ENCODE measurements at places on chromosomes 11 and 22.

- no peak for DNase-seq
These were observed 112.3 kb upstream of the LMO1 start for GRCh38 chr11:8375932-8376331.

DNA sequence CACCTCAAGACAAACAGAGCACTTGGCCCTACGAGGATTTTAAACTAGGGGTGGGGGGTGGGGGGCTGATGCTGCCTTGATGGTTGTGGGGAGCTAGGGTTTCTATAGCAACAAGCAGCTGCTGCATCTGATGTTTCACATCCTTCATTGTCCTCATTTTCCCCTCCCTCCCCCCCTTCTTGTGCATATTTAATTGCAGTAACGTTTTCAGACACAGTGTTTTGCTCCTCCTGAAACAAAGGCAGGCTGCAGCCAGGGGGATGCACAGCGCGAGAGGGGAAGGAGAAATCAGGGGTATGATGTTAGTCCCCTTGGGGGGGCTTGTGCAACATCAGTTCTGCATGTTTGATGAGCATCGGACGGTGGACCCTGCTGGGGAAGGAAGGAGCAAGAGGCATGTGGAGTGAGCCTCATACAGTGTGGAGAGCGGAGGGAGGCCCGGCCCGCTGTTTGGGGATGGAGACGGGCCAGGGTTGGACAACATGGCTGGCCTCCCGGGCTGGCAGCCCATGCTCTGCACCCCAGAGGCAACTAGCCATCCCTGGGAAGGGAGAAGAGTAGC is 208.3 kb downstream of the CEP164 start:
- no peak for DNase-seq

DNA sequence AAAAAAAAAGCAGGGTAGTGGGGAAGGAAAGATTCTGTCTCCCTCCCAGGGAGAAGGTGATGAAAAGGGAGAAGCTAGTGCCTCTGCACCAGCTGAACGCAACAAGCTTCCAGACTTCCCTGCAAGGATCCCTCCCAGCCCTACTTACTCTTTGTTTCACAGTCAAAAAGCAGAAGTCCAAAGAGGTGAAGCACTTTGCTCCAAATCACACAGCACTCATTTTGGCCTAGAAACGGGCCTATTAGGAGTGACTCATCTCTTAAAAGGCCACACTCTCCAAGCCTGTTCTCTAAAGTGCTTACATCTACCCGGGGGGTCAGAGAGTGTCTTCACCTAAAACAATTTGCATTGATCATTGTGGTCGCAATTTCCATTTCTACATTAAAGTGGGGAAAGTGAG is 17.7 kb upstream of the GRK3 start:
- peak; percentile 94 for DNase-seq

DNA sequence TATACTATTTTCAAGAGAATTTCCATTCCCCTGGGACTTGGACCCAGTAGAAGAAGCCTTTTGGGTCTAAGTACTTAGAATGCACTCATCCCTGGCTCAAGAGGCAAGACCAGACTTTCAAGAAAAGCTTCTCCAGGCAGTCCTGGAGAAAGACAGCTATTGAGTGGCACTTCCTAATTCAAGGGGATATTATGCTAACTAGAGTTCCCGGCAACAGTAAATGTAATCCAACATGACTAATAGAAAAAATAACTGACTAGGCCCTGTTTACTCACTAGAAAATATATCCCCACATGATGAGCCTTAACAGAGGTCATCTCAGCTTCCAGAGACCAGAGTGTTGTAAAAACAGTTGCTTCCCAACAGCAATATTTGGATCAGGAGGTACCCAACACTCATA is 47.2 kb upstream of the AKIP1 start:
- no peak for DNase-seq

GRCh38 chr11:119307974-119308373 is 9.0 kb downstream of the MCAM start:
- no peak for DNase-seq

GRCh38 chr11:100778166-100778785 is 91.2 kb downstream of the ARHGAP42 start:
- no peak for DNase-seq

GRCh38 chr22:48896766-48897644 is 930.7 kb downstream of the BRD1 start:
- DNase-seq, result no peak

DNA sequence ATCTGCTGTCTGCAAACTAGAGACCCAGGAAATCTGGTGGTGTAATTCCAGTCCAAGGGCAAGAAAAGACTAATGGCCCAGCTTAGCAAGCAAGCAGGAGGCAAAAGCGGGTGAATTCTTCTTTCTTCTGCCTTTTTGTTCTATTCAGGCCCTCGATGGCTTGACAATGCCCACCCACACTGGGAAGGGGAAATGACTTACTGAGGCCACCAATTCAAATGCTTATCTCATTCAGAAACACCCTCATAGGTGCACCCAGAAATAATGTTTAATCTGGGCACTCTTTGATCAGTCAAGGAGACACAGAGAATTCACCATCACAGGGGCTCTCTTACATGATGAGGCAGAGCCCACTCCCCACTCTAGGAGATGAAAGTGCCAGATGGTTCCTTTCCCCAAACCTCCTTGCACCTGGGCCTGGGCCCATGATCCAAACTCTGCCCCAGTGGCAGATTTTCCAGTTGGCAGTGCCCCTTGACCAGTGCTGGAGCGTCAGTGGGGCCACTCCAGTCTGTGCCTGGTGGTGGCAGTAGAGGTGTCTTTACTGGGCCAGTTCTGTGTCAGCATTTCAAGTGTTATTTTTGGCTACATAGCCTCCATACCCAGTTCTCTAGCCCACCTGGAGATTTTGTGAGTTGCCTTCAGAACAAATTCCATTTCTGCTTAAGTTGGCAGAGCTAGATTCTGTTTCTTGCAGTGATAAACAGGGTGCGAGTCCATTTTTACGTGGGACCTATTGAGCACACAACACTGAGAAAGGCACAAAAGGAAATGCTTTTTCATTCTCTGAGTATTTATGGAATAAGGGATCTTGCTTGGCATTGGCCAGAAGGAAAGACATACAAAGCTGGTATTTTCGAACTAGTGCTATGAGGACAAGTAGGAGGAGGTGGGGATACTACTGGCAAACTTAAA is 7.5 kb downstream of the ELMOD1 start:
- DNase-seq, result peak; percentile 13

DNA sequence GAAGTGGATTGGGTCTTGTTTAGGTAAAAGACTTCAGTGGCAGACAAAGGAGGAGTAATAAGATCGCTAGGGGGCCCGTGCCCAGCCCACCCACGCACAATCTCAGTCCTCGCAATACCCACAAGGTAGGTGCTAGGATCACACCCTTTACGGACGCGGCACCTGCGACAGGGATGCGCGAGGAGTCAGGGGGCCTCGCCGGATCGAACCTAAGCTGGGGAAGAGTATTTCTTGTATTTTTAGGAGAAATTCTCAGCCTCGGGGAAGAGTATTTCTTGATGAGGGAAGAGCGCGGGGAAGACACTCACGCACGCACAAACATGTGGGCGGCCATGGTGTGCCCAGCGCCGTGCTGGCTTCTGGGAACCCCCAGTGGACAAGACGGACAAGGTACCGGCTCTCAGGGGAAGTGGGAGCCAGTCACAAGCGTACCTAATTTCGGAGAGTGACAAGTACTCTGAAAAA is 745 bp upstream of the FAM118A start:
- peak; percentile 44 for DNase-seq

- DNase-seq, result peak; percentile 43
These were observed 737 bp downstream of the BCL2L13 start for GRCh38 chr22:17639247-17639741.
